ENCODE measurements at places on chromosomes 3 and 15.

DNA sequence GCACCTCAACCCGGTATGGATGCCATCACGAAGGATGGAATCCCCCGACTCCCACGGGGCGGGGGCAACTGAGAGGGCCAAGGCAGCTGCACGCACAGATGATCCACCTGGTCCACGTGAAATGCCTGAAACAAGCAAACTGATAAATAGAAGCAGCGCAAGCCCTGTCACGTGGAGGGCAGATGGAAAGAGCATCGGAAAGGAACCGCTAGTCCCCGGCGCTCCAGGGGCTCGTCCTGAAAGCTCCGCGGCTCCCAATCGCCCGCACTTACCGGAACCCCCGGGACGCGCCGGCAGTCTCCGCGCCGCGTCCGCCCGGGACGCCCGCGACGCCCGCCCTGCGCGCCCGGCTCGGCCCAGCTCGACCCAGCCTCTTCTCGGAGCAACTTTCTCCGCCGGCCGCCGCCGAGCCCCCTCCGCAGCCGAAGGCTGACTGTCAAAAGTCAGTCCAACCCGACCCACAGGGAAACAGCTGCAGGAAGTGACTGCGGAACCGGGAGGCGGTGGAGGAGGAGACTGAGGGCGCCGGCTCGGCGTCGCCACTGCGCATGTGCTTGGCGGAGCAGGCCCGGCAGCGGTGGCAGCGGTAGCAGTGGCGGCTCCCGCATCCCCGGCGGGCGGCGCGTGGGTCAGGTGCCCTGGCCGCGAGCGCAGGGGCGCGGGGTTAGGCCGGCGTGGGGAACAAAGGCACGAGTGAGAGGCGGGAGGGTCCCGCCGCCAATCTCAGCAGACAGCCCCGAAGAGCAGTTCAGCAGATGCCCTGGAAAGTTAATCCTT lies at the start of gene ZMAT3:
TSS of gene ZMAT3 (minus strand) at position 487 of the 777 bp plus-strand sequence. CDS start 4,057 bp downstream, outside the sequence.
- peaks cover 12% of the 10 kb centered on the region for H3K4me1 ChIP-seq
- H3K36me3 ChIP-seq = peaks cover 7% of the 10 kb centered on the region
- H3K4me3 ChIP-seq = peak within 1 kb of the TSS; percentile 67
- no peaks in the 10 kb centered on the region for H3K27me3 ChIP-seq

DNA sequence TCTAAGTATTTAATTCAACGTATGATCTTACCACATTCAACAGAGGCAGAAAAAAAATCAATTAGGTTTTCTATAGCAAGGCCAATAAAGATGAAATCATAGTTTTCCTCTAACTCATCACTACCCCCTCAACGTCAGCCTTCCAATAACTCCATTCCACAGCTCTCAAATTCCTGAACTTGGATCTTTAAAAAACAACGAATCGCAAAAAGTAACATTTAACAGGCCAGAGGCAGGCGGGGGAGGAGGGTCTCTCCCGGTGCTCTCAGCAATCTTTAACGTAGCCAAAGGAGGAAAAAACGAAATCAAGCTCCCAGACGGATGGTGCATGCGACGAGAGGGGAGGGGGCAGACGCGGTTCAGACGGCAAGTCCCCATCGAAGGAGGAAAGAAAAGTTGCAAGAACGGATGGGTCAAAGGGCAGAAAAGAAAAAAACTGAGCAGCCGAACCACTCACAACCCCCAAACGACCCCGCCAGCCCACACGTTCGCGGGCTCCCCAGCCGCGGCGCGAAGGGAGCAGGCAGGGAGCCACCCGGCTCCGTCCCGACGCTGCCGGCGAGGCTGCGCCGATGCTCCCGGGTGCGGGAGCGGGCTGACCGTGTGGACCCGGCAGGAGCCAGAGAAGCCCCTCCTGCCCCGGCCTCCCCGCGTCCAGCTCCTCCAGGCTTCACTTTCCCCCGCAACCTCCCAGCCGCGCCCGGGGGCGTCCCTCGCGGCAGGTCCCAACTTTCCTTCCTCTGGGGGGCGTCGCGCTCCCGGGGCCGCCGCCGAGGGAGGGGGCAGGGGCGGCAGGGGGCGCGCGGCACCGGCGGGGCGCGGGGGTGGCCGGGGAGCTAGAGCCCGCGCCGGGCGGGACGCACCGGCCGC lies 703 bp downstream of the PEAK1 start:
- H3K4me3 ChIP-seq = peak overlapping the region; percentile 88
- no peaks in the 10 kb centered on the region for H3K36me3 ChIP-seq
- peak; percentile 22 for DNase-seq
- peak overlapping the region; percentile 33 for H3K27ac ChIP-seq
- H3K27me3 ChIP-seq = no peaks in the 10 kb centered on the region

- DNase-seq = no peak
- H3K4me3 ChIP-seq = no peak overlapping the region
- H3K27me3 ChIP-seq = no peaks in the 10 kb centered on the region
- H3K4me1 ChIP-seq = no peaks in the 10 kb centered on the region
- H3K27ac ChIP-seq = no peak overlapping the region
- H3K36me3 ChIP-seq = peaks cover 12% of the 10 kb centered on the region
Observed at GRCh38 chr3:129087138-129087702, 26.6 kb downstream of the GP9 start.

GRCh38 chr3:38555149-38555840 lies 59.2 kb downstream of the EXOG start:
- no peak overlapping the region for H3K27ac ChIP-seq
- H3K27me3 ChIP-seq = no peaks in the 10 kb centered on the region
- no peaks in the 10 kb centered on the region for H3K36me3 ChIP-seq
- no peak overlapping the region for H3K4me3 ChIP-seq

GRCh38 chr3:61617041-61617440 lies 55.7 kb downstream of the PTPRG start:
- no peak overlapping the region for H3K4me3 ChIP-seq
- no peaks in the 10 kb centered on the region for H3K27me3 ChIP-seq
- H3K36me3 ChIP-seq = no peaks in the 10 kb centered on the region
- no peaks in the 10 kb centered on the region for H3K4me1 ChIP-seq
- DNase-seq = no peak

DNA sequence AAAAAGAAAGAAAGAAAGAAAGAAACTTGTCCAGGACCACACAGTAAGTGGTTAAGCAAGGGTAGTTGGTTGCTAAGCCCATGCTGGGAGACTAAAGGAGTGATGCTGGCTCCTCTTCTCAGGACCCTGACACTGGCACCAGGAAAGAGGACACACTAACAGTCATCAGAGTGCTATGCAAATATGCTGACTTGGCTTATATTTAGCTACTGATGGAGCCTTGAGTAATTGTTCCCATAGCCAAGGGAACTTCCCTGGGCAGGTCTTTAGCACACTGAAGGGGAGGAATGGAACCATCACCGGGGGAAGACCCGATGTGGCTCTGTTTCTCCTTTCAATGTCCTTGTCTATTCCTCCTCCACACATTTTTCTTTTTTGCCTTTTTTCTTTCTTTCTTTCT lies 6.2 kb downstream of the TMEM40 start:
- H3K27me3 ChIP-seq = no peaks in the 10 kb centered on the region
- DNase-seq = no peak
- H3K4me1 ChIP-seq = no peaks in the 10 kb centered on the region
- H3K4me3 ChIP-seq = no peak overlapping the region
- H3K27ac ChIP-seq = no peak overlapping the region
- no peaks in the 10 kb centered on the region for H3K36me3 ChIP-seq

GRCh38 chr15:84715441-84716035 lies 401 bp downstream of the SEC11A start:
- H3K27me3 ChIP-seq = no peaks in the 10 kb centered on the region
- no peaks in the 10 kb centered on the region for H3K36me3 ChIP-seq
- no peak for DNase-seq
- peaks cover 6% of the 10 kb centered on the region for H3K4me1 ChIP-seq

- no peaks in the 10 kb centered on the region for H3K36me3 ChIP-seq
- H3K27me3 ChIP-seq = no peaks in the 10 kb centered on the region
- no peak overlapping the region for H3K27ac ChIP-seq
- H3K4me1 ChIP-seq = no peaks in the 10 kb centered on the region
- no peak overlapping the region for H3K4me3 ChIP-seq
- no peak for DNase-seq
Observed at GRCh38 chr3:36597422-36597821, 166.9 kb downstream of the DCLK3 start.

DNA sequence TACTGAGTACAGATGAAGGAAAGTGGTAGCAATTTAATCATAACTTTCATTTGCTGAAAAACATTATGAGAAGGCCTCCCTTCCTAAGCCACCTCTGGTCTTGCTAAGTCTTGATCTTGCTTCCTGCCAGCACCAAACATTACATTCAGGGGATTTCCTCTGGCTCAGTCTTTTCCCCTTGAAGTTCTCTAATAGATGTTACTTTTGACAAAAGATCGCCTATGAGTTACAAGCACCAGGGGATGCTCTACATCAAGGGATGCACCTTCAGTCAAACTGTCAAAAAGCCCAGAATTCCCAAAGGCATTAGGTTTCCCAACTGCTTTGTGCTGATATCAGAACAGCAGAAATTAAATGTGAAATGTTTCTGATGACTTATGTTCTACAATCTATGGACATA lies 47.3 kb downstream of the AQP9 start:
- H3K27me3 ChIP-seq = peaks cover 6% of the 10 kb centered on the region
- H3K4me3 ChIP-seq = no peak overlapping the region
- no peak overlapping the region for H3K27ac ChIP-seq
- H3K4me1 ChIP-seq = no peaks in the 10 kb centered on the region
- no peaks in the 10 kb centered on the region for H3K36me3 ChIP-seq

DNA sequence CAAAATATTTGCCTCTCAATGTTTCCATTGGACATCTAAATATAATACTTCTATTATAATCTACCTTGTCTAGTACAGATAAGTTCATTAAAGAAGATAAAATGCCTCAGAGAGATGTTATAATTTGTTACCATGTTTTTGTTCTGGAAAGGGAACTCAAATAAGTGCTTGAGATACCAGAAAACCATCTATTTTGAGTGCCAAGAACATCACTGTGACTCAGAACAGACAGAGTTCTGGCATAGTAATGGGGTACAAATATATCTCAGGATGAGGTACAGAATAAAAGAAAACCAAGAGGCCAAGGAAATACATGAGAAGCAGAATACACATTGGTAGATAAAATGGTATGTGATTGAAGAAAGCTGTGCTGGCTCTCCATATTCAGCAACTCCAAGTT lies 58.9 kb downstream of the IMPG2 start:
- no peaks in the 10 kb centered on the region for H3K36me3 ChIP-seq
- no peak for DNase-seq
- no peaks in the 10 kb centered on the region for H3K27me3 ChIP-seq
- no peak overlapping the region for H3K27ac ChIP-seq

DNA sequence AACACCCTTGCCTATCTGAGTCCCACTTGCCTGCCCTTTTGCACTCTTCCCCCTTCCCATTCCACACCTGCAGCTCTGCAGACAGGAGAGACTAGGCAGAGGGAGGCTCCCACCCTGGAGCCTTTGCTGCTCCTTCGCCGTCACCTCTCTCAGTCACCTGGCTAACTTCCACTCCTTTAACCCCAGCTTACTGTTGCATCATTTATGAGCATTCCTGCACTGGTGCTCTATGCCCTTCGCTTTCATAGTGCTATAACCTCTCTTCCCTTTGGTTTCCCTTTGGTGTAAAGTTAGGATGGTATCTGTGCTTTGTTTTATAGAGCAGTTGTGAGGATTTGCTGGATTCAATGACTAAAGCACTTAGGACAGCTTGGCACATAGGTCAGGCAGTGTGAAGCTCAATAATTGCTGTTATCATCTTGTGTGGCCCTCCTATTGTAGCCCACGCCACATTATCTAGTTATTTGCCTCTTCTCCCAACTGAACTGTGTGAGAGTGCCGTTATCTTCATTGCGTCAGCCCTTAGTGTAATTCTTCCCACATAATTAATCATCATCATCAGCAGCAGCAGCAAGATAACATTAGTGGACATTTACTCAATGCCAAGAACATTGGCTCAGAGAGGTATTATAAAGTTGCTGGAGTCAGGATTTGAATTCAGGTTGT lies 253.9 kb downstream of the CACNA2D3 start:
- no peak overlapping the region for H3K4me3 ChIP-seq
- H3K27me3 ChIP-seq = no peaks in the 10 kb centered on the region
- no peak overlapping the region for H3K27ac ChIP-seq
- no peaks in the 10 kb centered on the region for H3K36me3 ChIP-seq

- peak overlapping the region; percentile 18 for H3K4me3 ChIP-seq
- no peak overlapping the region for H3K27ac ChIP-seq
- peaks cover 8% of the 10 kb centered on the region for H3K4me1 ChIP-seq
- H3K27me3 ChIP-seq = no peaks in the 10 kb centered on the region
Observed at GRCh38 chr3:150414258-150414657, 6.2 kb downstream of the TSC22D2 start.

GRCh38 chr15:33729653-33730052 lies 238.6 kb upstream of the CHRM5 start:
- no peaks in the 10 kb centered on the region for H3K27me3 ChIP-seq
- no peaks in the 10 kb centered on the region for H3K36me3 ChIP-seq
- H3K27ac ChIP-seq = no peak overlapping the region
- no peak overlapping the region for H3K4me3 ChIP-seq

GRCh38 chr3:18099611-18100010 lies 325.5 kb downstream of the SATB1 start:
- no peaks in the 10 kb centered on the region for H3K27me3 ChIP-seq
- no peak overlapping the region for H3K27ac ChIP-seq
- no peaks in the 10 kb centered on the region for H3K36me3 ChIP-seq
- no peak overlapping the region for H3K4me3 ChIP-seq
- H3K4me1 ChIP-seq = no peaks in the 10 kb centered on the region
- no peak for DNase-seq

- no peak for DNase-seq
- no peak overlapping the region for H3K27ac ChIP-seq
- no peaks in the 10 kb centered on the region for H3K4me1 ChIP-seq
- H3K27me3 ChIP-seq = no peaks in the 10 kb centered on the region
- H3K36me3 ChIP-seq = no peaks in the 10 kb centered on the region
- no peak overlapping the region for H3K4me3 ChIP-seq
Observed at GRCh38 chr3:43582866-43583265, 38.9 kb downstream of the ANO10 start.

GRCh38 chr3:16928386-16929132 lies 43.8 kb downstream of the PLCL2 start:
- no peaks in the 10 kb centered on the region for H3K27me3 ChIP-seq
- H3K27ac ChIP-seq = no peak overlapping the region
- no peak for DNase-seq
- H3K4me1 ChIP-seq = peaks cover 17% of the 10 kb centered on the region
- H3K36me3 ChIP-seq = no peaks in the 10 kb centered on the region
- no peak overlapping the region for H3K4me3 ChIP-seq

DNA sequence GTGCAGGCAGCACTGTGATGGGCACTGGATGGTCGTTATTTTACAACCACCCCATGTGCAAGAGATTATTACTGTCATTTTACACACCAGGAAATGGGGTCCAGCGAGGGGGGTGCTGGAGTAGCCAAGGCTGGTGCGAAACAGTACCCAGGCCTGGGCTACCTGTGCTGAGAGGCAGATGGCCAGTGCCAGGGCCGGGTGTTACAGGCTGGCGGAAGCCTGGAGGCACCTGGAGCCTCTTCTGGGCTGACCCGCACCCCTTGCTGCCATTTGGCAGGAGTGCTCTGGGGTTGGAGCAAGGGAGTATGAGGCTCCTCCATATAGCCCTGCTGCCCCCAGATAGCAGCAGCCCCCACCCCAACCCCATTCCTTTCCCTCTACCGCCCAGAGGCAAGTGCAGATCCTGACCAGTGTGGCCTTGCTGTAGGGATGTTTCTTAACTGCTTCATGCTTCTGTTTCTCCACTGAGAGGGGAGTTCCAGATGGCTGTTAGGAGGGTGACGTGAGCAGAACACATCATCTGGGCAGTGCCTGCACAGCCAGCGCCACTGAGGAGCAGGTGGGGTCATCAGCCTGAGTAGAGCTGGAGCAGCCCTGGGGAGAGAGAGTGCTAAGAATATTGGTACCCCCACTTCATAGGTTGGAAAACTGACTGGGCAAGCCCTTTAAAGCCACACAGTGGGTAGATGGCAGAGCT lies 15.3 kb downstream of the SNX33 start:
- H3K27ac ChIP-seq = no peak overlapping the region
- no peaks in the 10 kb centered on the region for H3K4me1 ChIP-seq
- H3K4me3 ChIP-seq = no peak overlapping the region
- H3K27me3 ChIP-seq = no peaks in the 10 kb centered on the region
- DNase-seq = no peak

GRCh38 chr3:81744366-81744765 lies 17.1 kb downstream of the GBE1 start:
- H3K4me3 ChIP-seq = no peak overlapping the region
- H3K36me3 ChIP-seq = no peaks in the 10 kb centered on the region
- no peak for DNase-seq
- H3K4me1 ChIP-seq = no peaks in the 10 kb centered on the region

Data from effector memory CD4-positive, alpha-beta T cell (primary cell).